NT2/D1 (cell line): ENCODE measurements at places on chromosomes 16 and 17.

GRCh38 chr17:40940266-40940665 is 2.8 kb upstream of the KRT23 start:
- no peak for DNase-seq

GRCh38 chr17:3926860-3927627 is 10.8 kb upstream of the P2RX1 start:
- DNase-seq = no peak

GRCh38 chr17:29140631-29141513 is 39.3 kb downstream of the MYO18A start:
- no peak for DNase-seq

GRCh38 chr16:78686601-78687000 is 587.1 kb downstream of the WWOX start:
- no peak for DNase-seq

DNA sequence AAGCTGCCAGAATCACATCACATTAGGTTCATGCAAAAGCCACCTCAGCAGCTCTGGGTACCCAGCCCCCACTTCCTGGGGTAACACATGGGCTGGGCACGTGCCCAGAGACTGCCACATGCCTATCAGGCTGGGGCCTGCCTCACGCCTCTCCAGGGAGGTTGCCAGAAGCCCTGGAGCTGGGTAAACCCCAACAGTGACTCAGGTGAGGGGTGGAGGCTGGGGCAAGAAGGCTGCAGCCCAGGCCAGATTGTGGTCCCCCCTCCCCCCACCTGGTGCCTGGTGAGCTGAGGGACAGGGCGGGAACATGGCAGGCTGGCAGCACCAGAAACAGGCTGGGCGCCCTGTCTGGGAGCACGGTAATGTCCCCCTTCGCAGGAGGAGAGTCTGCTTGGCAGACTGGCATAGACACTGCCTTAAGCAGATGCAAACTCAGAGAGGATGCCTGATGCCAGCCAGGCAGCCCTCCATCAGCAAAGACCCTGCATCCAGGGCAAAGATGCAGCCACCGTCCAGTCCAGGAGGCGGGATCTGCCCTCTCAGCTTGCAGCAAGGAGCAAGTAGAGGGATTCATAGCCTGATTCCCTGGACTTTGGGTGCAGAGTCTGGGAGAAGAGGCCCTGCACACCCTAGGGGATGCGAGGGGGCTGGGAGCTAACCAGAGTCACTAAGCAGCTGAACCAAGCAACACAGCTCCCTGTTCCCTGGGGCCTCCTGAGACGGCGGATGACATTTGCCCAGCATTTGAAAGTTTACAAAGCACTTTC is 28.8 kb downstream of the NGFR start:
- DNase-seq = no peak

GRCh38 chr16:16042076-16042475 is 92.7 kb downstream of the ABCC1 start:
- no peak for DNase-seq

- no peak for DNase-seq
Measured at GRCh38 chr16:27383556-27384243, 18.3 kb upstream of the IL21R start.

DNA sequence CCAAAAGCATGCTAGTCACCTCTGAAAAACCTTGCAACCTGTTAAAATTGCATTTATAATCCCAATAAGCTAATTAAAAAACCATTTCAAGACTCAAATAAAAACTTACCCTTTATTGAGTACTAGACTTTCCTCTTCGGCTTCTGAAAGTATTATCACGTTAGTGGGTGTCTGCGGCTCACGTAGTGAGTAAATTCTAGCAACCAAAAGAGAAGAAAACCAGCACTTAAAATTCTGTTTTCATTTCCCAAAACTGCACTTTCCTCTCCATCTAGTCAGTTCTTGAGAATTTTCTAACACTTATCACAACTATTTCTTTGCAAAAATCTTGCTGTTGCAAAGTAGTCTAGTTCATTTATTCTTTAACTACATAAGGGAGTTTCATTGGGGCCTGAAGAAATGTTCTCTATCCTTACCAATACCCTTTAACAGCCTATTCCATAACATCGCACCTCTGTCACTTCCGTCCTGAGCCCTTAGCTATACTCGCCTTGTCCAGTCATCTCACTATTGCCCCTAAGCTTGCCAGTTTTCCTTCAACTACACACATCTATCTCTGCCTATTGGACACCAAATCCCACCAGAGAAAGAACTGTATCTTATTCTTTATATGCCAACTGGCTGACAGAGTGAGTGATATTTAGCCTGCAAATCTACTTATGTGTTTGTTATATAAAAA is 8.7 kb downstream of the NUP88 start:
- DNase-seq = no peak

DNA sequence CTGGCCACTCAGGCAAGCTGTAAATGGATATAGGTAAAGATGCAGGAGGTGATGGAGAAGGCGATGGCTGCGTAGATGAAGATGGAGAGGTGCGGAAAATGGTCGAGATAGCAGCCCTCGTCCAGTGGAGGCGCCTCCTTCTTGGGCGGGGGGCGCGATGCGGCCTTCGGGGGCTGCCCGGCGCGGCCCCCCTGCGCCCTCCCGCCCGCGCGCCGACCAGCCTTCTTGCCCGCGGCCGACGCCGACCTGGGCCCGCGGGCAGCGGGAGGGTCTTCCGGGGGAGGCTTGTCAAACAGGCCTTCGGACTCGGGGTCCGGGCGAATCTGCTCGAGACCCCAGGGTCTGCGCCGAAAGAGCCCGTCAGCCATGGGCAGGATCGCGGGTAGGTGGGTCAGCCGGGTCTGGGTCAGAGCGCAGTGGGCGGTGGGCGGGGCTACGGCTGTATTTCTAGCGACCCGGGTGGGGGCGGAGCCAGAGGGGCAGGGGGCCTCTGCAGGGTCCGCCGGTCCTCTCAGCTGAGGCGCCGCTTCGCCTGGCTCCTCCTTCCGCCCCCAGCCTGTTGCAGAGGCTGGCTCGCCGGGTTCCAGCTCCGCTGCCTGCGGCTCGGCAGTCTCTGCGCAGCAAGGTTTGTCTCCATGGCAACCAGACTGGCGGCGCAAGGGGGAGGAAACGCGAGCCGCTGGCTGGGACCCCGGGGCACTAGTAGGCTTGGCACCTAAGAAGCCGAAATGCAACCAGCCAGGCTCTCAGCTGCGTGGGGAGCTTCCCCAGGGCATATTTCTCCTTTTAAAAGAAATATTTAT is 14.4 kb downstream of the MIS12 start:
- DNase-seq = peak; percentile 79

GRCh38 chr17:9204637-9205329 is 183.5 kb downstream of the NTN1 start:
- no peak for DNase-seq

- DNase-seq = peak; percentile 72
Measured at GRCh38 chr17:64263000-64263766, at the start of gene TEX2. TSS of gene TEX2 (minus strand) at chr17:64263260. CDS start at chr17:64214217, 49,043 bp downstream.
